ENCODE measurements at places on chromosomes 1 and 21.

DNA sequence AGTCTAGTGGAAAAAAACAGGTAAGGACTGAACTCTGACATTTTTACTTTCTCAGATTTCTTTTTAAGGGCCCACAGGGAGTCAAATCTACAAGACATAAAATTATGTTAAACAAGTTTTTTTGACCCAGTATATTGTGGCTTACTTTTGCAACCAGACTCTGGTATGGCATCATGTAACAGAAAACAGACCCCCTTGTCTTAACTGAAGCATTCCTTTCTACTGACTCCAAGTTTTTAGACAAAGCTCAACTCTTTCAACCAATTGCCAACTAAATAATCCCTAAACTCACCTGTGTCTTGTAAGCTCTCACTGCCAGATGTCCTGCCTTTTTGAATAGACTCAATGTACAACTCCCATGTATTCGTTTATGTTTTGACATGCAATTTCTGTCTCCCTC, 64.3 kb downstream of the FASLG start:
- DNase-seq, result no peak

DNA sequence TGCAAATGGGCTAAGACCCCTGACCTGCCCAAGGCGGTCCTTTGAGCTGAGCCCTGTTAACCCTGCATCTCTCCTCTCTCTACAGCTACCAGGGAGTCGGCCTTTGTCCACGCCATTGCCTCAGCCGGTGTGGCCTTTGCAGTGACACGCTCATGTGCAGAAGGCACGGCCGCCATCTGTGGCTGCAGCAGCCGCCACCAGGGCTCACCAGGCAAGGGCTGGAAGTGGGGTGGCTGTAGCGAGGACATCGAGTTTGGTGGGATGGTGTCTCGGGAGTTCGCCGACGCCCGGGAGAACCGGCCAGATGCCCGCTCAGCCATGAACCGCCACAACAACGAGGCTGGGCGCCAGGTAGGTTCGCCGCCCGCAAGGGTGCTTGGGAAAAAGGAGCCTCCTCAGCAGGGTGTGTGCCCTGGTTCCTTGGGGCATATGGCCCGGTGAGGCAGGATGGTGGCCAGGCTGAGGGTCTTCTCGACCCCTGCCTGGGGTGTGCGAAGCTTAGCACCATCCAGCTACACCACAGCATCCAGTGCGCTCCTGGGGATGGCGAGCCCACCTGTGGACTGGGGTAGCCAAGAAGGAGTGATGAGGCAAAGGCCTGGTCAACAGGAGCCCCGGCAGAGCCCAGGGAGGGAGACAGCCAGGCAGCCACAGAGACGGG, 31.8 kb upstream of the ARF1 start:
- no peak for DNase-seq

- no peak for DNase-seq
Observed at GRCh38 chr1:1599935-1600860, at the start of gene FNDC10. FNDC10 (minus strand) TSS chr1:1600135; CDS start chr1:1600015, 120 bp downstream.

DNA sequence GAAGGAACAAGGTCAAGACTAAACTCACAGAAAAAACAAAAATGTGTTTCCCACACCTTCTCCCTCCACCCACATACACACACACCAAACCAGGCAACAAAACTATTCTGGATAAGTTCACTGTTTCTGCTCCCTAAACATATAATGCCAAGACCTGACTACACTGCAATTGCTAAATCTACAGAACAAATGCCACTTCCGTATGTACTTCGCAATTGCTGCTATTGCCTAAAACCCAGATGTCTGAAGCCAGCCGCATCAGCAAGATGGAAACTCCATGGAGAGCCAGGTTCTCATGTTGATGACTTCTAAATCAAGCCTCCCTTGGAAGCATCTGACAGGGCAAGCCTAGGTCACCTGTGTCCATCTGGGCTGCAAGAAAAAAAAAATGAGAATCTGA, 8.3 kb upstream of the AIM2 start:
- no peak for DNase-seq

DNA sequence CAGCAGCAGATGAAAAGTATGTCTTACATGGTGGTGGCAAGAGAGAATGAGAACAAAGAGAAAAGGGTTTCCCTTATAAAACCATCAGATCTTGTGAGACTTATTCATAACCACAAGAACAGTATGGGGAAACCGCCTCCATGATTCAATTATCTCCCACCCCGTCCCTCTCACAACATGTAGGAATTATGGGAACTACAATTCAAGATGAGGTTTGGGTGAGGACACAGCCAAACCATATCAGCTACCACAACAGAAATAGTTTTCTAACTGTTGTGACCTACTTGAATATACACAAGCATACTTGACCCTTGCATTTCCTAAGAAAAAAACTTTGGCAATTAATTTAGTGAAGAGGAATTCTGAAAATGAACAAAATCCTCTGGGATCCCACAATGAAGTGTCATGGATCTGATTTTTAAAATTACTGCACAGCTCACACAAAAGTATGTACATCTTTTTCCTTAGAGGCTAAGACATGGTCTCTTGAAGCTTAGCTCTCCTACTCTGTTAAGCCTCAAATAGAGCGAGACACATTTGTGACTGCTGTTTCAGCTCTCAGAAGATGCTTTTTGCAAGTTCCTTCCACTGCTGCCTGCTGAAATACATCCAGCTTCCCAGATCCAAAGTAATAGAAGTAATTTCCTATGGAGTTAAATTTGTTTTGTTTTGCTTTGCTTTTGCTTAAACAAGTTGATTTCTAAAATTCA, 265.8 kb downstream of the DPYD start:
- DNase-seq, result no peak

GRCh38 chr1:21259316-21260076, 30.8 kb downstream of the ECE1 start:
- DNase-seq, result no peak

DNA sequence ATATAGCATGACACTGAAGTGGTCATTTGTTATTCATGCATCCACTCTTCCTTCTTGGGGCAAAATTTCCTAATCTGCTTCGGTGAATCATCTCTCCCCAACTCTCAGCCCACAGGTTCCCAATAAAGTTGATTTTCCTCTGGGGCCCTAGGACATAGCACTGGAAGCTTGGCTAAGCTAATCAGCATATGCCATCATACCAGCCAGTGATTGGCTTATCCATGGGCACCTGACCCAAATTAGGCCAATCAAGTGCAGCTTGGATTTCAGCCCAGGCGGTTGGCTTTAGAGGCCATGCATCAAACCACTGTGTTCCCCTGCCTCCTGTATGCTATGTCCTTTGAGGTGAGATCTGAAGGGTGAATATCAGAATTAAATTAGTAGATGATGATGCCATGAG, 58.9 kb downstream of the C1orf94 start:
- DNase-seq, result peak; percentile 2

GRCh38 chr1:166876540-166876838, 425 bp upstream of the TADA1 start:
- no peak for DNase-seq

GRCh38 chr21:16159213-16159970, 429.6 kb downstream of the USP25 start:
- peak; percentile 5 for DNase-seq

GRCh38 chr1:224615861-224616755, at the start of gene CNIH3:
CNIH3 (plus strand) TSS chr1:224616317; CDS start chr1:224617175, 858 bp downstream.
- peak; percentile 96 for DNase-seq

GRCh38 chr21:31363720-31364119, 19.7 kb upstream of the TIAM1 start:
- no peak for DNase-seq

DNA sequence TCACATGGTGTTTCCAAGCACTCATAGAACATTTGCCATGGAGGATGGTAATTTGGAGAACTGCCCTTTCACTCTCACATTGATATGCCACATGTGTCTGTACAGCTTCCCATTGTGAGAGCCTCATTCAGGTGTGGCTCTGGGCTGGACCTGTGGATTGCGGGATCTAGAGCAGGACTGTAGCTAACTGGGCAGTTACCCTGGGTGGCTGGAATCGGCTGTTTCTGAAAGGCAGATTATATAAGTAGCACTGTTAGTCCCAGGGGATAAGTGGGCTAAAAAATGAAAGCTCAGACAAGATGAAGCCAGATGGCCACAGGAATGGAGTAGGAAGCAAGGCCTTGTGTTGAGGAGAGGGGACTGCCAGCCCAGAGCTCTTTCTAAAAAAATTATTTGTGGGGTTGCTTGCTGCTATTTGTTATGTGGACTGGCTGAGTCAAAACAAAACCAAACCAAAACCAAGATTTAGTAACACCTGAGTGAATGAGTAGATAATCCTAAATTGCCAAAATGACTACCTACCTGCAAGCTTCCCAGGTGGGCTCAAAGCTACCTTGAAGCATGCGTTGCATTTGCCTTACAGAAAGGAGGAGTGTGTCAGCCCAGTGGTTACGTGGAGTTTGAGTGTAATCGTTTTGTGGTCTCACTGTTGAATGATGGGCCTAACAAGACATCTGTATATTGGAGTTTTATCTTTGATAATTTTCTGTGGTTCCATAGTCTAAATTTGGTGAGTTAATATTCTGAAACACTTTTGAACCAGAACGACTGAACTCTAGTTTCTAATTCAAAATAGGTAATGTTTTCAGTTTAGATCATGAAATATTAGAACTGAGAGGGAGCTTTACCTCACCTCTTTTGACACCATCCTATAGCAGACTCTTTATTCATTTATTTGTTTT, 58.0 kb downstream of the SDCCAG8 start:
- DNase-seq, result no peak

DNA sequence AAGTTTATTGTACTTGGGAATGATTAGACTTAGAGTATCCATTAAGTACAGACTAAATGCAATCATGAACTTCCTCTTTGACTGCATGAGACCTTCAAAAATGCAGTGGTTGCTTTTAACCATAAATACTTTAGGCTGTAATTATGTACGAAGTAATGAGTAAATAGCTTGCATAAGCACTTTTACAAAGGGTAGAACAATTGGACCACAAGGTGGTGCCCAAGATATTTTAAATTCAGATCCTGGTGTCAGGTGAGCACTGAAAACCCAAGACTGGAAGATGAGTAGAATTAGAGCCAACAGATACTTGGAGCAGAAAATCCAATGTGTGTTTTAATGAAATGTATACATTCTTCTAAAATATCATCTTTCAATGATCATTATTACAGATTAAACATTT, 43.4 kb upstream of the RHOU start:
- DNase-seq, result peak; percentile 9

GRCh38 chr1:6124746-6125365, 55.3 kb downstream of the CHD5 start:
- DNase-seq, result no peak
